ENCODE measurements at places on chromosomes 13 and 19.

- no peak for DNase-seq
These were observed 5.3 kb upstream of the NRTN start for GRCh38 chr19:5799247-5800241.

DNA sequence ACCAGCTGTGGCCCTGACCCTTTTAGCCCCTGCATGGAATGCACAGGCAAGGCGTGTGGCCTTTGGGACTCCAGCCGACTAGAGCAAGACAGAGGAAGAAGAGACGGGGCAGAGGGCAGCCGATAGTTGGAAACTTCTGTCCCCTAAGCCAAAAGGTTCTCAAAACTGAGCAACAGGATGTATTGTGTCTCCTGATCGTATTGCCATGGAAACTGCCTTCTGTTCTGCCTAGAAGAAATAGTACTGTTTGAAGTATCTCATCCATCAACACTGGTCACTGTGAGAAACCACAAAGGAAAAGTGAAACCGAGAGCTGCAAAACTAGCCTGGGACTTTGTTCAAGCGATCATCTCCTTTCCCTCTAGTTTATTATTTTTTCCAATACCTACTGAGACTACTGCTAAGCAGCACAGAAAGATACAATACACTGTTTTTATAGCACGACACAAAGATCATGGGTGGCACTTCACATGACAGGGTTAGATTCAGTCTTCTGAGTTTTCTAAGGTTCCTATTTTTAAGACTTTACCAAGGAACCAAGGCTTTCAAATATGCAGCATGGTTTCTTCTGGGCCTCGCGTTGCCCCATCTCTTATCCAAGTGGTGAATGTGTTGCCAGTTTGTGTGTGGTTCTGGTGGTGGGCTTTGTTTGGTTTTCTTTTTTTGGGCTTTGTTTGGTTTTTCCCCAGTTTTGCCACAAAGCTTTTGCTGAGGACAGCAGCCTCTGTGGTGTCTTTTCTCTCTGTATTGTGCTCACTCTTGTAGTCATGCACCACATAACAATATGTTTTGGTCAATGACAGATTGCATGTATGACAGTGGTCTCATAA, 49.3 kb upstream of the GPR183 start:
- DNase-seq = peak; percentile 57

GRCh38 chr13:44796597-44797490, 192.4 kb downstream of the NUFIP1 start:
- DNase-seq = no peak

DNA sequence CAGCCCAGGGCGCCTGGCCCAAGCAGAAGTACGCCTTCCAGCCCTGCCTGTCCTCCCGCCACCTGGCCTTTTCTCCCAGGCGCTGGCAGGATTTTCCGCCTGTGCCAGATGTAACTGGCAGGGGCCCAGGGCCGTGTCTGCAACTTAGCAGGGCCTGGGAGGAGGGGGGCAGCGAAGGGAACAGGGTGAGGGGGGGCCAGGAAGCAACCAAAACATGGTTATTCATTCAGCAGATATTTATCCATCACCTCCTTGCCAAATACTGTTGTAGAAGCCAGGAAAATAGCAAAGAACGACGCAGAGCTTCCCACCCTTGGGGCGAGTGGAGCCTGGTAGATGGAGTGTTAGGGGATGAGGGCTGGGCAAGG, 5.6 kb downstream of the TLE6 start:
- no peak for DNase-seq
